ENCODE measurements at places on chromosomes 4 and X.

DNA sequence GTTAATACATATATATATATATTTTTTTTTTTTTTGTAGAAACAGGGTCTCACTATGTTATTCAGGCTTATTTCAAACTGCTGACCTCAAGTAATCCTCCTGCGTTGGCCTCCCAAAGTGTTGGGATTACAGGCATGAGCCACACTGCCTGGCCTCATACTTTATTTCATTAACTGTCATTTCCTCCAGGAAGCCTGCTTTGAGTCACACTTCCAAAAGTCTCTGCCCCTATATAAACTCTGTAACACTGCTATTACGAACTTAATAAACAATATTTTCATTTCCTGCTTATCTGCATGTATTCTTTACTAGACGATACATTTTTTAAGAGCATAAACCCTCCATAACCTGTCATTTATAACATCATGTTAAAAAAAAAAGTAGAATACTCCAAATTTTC is 167.2 kb downstream of the WDFY3 start:
- DNase-seq: no peak

- DNase-seq: no peak
These were observed 236.3 kb downstream of the PCDH10 start for GRCh38 chr4:133385161-133385954.

GRCh38 chr4:176945334-176945733 is 152.6 kb upstream of the VEGFC start:
- no peak for DNase-seq

DNA sequence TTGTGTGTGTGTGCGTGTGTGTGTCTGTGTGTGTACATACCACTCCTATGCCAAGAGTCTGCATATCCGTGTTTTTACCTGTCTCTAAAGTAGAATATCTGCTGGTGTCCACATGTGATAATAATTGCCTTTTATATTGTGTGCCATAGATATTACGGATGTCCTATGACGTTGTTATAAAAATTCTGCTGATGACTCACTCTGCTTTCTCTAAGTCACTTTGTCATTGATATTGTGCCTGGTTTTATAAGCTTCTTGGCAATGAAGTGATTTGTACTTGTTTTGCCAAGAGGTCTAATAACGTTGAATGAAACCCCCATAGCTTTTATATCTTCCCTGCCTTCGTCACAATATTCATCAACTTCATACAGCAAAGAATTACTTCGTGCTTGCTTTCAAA is 102.6 kb upstream of the C1GALT1C1 start:
- no peak for DNase-seq

GRCh38 chrX:140434347-140434746 is 70.5 kb downstream of the SOX3 start:
- no peak for DNase-seq

GRCh38 chr4:7306021-7306965 is 114.0 kb downstream of the SORCS2 start:
- no peak for DNase-seq

DNA sequence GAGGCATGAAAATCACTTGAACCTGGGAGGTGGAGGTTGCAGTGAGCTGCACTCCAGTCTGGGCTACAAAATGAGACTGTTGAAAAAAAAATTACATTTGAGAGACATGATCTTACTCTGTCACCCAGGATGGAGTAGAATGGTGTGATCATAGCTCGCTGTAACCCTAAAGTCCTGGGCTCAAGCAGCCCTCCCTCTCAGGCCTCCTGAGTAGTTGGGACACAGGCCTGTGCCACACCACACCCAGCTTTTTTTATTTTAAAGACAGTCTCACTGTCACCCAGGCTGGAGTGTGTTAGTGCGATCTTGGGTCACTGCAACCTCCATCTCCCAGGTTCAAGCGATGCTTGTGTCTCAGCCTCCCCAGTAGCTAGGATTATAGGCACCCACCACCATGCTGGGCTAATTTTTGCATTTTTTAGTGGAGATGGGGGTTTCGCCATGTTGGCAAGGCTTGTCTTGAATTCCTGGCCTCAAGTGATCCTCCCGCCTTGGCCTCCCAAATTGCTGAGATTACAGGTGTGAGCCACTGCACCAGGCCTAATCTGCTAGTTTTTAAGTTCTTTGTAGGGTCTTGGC is 6.1 kb downstream of the RPS3A start:
- DNase-seq: no peak

- DNase-seq: no peak
These were observed 113.5 kb upstream of the USP9X start for GRCh38 chrX:40971736-40972135.

DNA sequence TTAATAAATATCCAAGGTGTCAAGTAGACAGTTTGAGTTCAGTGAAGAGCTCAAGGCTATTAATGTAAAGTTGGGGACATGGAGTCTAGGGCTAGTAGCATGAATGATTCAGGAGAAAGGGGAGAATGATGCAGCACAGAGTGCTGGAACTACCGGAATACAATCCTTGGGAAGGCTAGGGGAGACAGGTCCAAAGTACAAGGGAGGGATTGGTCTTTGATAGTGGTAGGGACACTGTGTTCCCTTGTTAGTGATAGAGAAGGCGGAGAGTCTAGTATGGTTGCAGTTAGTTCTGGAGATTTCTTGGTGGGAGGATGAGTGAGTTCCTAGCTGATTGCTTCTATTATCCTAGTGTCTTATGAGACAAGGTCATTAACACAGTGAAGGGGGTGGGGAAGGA is 8.7 kb downstream of the GCNA start:
- no peak for DNase-seq

DNA sequence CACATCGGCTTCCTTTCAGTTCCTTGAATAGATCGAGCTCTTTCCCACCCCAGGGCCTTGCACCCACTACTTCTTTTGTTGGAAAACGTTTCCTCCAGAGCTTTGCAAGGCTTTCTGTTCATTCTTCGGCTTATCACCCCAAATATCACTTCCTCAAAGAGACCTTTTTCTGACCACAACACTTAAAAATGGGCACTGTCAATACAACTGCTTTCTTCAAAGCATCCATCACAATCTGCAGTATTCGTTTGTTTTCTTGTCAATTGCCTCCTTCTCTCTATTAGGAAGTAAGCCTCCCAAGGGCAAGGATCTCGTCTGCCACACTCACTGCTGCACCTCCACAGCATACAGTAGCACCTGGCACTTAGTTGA is 17.7 kb upstream of the CENPU start:
- peak; percentile 20 for DNase-seq

DNA sequence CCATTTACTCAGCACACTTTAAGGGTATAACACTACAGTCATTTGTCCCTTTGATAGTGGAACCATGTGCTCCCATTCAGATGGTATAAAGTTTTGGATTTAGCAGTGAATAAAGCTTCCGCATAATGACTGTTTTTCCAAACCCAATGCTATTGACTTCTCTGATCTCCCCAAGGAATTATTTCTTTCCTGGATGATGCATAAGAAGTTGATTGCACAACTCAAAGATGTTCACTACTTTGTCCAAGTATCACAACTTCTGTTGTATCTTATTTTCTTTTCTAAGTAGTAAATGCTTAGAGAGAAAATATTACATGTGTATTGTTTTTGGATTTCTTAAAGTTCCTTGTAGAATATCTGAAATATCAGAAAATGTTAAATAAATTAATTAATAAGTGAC is 300.2 kb downstream of the GPM6A start:
- DNase-seq: no peak

GRCh38 chrX:6149060-6149872 is 79.4 kb downstream of the NLGN4X start:
- no peak for DNase-seq

- DNase-seq: no peak
These were observed 130.9 kb downstream of the RNF150 start for GRCh38 chr4:141002323-141002805.

- no peak for DNase-seq
These were observed 2618.6 kb downstream of the ARAP2 start for GRCh38 chr4:33625748-33626147.

GRCh38 chr4:110988722-110989121 is 365.8 kb upstream of the PITX2 start:
- no peak for DNase-seq

GRCh38 chrX:121635141-121635540 is 587.7 kb downstream of the GLUD2 start:
- no peak for DNase-seq

- no peak for DNase-seq
These were observed 50.9 kb downstream of the MED28 start for GRCh38 chr4:17665346-17665745.

DNA sequence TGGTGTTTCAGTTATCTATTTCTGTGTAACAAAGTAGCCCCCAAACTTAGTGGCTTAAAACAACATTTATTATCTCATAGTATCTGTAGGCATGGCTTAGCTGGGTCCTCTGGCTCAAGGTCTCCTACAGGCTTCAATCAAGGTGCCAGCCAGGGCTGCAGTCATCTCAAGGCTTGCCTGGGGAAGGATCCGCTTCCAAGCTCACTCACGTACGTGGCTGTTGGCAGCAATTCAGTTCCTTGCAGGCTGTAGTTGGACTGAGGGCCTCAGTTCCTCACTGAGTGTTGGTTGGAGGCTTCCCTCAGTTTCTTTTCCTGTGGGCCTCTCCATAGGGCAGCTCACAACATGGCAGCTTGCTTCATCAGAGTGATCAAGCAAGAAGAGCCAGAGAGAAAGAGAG is 9.3 kb downstream of the FAM120C start:
- DNase-seq: no peak

GRCh38 chr4:6235901-6236640 is 33.6 kb upstream of the WFS1 start:
- no peak for DNase-seq

DNA sequence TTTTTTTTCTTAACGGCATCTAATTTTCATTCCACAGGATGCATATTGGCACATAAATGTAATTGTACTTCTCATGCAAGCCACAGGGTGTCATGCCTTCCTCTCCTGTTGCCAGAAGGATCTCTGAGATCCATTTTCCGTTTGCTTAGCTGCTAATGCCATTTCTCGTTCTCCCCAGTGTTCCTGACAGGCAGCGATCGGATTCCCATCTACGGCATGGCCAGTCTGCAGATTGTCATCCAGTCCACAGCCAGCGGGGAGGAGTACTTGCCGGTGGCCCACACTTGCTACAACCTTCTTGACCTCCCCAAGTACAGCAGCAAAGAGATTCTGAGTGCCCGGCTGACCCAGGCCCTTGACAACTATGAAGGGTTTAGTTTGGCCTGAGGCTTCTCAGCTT is 8.9 kb upstream of the NAP1L5 start:
- no peak for DNase-seq

- no peak for DNase-seq
These were observed 94.2 kb downstream of the LARP1B start for GRCh38 chr4:128155231-128155855.

GRCh38 chrX:112800971-112801775 is 39.5 kb downstream of the AMOT start:
- no peak for DNase-seq

DNA sequence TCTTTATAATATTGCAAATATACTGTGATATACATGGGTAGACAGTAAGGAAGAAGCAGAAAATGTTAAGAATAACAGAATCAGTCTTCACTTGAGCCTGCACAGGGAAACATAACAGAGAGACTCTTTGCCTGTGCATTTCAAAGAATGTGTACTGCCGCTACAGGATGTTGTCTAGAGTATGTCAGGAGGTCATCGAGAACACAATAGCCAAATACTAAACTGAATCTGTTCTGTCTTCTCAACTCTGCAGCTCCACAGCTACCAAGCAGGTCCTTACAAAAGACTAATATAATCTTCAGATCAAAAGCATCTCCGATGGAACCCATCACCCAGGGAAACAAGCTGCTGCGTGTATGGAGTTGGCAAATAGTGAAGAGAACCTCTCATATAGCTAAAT is 471.5 kb downstream of the PCDH10 start:
- DNase-seq: no peak

GRCh38 chr4:40782876-40783275 is 33.1 kb downstream of the NSUN7 start:
- DNase-seq: no peak

DNA sequence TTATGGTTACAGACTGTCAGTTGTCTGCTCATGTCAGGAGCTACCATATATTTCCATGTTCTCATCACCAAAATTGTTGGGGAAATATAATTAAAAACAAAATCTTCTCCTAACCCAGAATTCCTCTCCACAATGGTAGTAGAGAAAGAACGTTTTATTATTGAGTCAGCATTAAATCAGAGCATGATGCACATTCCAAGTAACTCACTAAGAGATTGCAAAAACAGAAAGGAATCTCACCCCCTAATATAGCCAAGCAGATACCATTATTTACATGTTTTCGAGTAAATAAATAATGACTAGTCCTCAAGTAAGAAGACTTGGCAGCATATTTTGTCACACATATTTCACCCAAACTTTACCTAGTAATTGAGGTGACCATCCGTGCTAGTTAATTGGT is 36.2 kb upstream of the ARHGEF6 start:
- no peak for DNase-seq

- DNase-seq: no peak
These were observed 206.3 kb downstream of the ARHGAP24 start for GRCh38 chr4:85681221-85681657.

DNA sequence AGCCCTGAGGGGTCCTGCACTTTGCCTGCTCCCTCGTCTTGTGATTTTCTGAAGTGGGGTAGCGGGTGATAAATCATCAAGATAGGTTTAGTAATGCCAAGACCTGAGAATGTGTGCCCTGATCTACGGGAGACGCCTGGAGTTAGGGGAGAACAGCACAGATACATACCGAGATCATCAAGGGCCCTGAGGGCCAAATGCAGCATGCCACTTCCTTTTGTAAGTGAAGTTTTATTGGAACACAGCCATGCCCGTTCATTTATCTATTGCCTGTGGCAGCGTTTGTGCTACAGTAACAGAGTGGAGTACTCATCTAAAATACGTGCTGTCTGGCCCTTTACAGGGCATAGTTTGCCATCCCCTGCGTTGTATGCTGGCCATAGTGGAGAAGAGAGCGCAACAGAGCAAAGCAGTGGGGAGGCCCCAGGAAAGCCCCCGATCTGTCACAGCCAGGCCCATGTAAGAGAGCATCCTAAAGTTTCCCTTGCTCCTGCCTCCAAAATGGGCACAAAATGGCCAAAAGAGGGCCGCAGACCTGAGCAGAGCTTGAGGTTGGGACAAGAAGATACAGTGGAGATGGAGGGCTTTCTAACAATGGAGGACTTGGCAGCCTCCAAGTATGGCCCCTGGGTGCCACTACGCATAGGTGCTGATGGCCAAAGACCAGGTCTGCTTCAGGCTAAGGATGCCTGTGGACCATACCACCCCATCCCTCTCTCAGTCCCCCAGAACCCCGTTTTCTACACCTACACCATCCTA is 167.0 kb downstream of the SMIM20 start:
- DNase-seq: no peak

GRCh38 chr4:106670976-106671375 is 302.4 kb upstream of the GIMD1 start:
- DNase-seq: no peak

DNA sequence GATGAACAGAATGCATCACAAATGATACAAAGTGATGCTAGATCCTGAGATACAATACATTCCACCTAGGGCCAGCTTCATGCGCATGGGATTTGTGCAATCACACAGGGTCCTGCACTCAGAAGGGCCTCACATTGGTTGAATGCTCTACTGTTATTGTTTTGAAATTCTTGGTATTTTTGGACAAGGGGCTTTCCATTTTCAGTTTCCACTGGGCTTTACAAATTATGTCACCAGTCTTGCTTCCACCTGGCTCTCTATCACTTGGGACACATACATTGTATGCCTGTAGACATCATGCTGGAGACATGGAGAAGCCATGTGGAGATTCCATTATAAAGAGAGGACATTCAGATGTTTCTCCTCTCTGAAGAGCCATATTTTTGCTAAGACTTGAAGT is 155.8 kb downstream of the NAA11 start:
- DNase-seq: no peak
